Left lung (tissue), 14 donors: ENCODE measurements at places on chromosomes 5 and 9. TPM values are rescaled to one million over a fixed set of nuclear protein-coding genes. Genes with fewer than 3 reads are reported as not detected.

The GRHPR gene
- 105 TPM for polyA plus RNA-seq

The ANKRD31 gene
- 0.31 TPM for polyA plus RNA-seq

The NFIB gene
- 135 TPM for polyA plus RNA-seq

The GKAP1 gene
- 13.2 TPM for polyA plus RNA-seq

The EIF4EBP3 gene
- 10.2 TPM for polyA plus RNA-seq

The ENHO gene
- polyA plus RNA-seq = 1.5 TPM

The MYOT gene
- polyA plus RNA-seq = 1.6 TPM

The KCNV2 gene
- 0.31 TPM for polyA plus RNA-seq

The TEK gene
- 55.6 TPM for polyA plus RNA-seq

DNA sequence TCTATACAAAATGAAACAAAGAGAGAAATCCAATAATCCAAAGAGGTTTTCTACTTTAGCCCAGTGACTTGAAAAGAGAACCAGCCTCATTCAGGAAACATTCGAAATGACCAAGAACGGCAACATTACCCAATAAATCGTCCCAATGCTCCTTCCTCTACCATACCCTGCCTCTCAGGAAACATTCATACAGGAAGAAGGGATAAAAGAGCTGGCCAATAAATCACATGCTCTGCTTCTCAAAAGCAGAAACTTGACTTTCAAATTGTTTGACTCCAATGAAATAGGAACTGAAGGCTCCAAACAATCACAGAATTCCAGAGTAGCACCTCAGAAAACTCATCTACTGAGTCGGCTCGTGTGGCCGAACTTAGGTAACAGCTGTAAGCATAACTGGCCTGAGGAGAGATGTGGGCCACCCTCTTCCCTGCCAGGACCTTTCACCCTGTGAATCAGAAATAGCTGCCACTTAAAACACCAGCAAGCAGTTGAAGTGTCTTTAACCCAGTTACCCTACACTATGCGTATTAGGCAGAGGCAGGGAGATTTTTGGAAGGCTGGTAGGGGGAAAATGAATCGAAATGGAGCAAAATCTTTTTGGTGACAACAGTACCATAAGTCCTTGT is 14.6 kb downstream of the ARL15 start:
- H3K4me3 ChIP-seq = no peak overlapping the region
- peaks cover 11% of the 10 kb centered on the region for H3K4me1 ChIP-seq
- DNase-seq = no peak
- H3K36me3 ChIP-seq = no peaks in the 10 kb centered on the region

DNA sequence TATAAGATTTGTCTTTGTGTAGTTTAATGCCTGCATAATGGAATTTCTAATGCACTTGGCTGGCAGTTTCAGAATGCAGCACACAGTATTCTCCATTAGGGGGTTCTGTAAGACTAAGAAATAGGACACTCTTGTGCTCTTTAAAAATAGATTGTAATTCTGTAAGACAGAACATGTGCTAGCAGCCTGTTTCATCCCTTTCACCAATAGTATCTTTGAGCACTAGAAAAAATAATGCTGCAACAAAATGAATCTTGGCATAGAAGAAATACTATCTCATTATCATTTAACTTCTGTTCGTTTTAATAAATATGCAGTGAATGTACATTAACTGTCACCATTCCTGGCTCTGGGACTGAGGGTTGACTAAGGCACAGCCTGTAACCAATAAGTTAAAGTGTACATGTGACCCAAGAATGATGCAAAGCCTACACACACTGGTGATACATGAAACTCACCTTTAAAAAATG is 23.8 kb upstream of the ZNF622 start:
- peaks cover 7% of the 10 kb centered on the region for H3K4me1 ChIP-seq
- DNase-seq = peak; percentile 59
- H3K27me3 ChIP-seq = no peaks in the 10 kb centered on the region
- no peak overlapping the region for H3K4me3 ChIP-seq

GRCh38 chr9:698276-698675 is 143.2 kb upstream of the DMRT1 start:
- H3K4me1 ChIP-seq = peaks cover 14% of the 10 kb centered on the region
- H3K27me3 ChIP-seq = no peaks in the 10 kb centered on the region
- H3K4me3 ChIP-seq = no peak overlapping the region
- no peaks in the 10 kb centered on the region for H3K36me3 ChIP-seq
- no peak overlapping the region for H3K27ac ChIP-seq

DNA sequence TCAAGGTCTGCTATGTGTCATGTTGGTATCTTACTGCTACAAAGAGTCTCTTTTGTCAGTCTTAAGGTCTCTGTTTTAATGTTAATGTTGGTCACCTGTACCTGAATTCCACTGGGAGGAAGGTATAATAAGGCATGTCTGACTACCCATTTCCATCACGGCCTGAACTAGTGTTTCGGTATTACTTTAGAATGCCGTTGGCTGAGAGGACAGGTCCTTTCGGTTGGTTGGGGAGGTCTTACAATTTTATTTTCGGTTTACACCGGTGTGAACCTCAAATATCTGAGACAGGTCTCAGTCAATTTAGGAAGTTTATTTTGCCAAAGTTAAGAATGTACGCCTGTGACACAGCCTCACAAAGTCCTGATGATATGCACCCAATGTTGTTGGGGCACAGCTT is 154.9 kb upstream of the ABCA1 start:
- no peak overlapping the region for H3K27ac ChIP-seq
- no peaks in the 10 kb centered on the region for H3K4me1 ChIP-seq
- DNase-seq = no peak
- no peaks in the 10 kb centered on the region for H3K36me3 ChIP-seq
- H3K27me3 ChIP-seq = no peaks in the 10 kb centered on the region

- H3K27ac ChIP-seq = no peak overlapping the region
- H3K27me3 ChIP-seq = no peaks in the 10 kb centered on the region
- no peaks in the 10 kb centered on the region for H3K36me3 ChIP-seq
- no peak overlapping the region for H3K4me3 ChIP-seq
- H3K4me1 ChIP-seq = peaks cover 7% of the 10 kb centered on the region
Observed at GRCh38 chr5:43386960-43387362, 25.2 kb downstream of the CCL28 start.

- no peak overlapping the region for H3K27ac ChIP-seq
- DNase-seq = no peak
- no peak overlapping the region for H3K4me3 ChIP-seq
- H3K36me3 ChIP-seq = no peaks in the 10 kb centered on the region
Observed at GRCh38 chr5:33738967-33739366, 152.8 kb downstream of the ADAMTS12 start.

- H3K4me3 ChIP-seq = no peak overlapping the region
- peaks cover 6% of the 10 kb centered on the region for H3K4me1 ChIP-seq
- H3K36me3 ChIP-seq = no peaks in the 10 kb centered on the region
Observed at GRCh38 chr9:129571298-129572051, 49.4 kb downstream of the C9orf50 start.

DNA sequence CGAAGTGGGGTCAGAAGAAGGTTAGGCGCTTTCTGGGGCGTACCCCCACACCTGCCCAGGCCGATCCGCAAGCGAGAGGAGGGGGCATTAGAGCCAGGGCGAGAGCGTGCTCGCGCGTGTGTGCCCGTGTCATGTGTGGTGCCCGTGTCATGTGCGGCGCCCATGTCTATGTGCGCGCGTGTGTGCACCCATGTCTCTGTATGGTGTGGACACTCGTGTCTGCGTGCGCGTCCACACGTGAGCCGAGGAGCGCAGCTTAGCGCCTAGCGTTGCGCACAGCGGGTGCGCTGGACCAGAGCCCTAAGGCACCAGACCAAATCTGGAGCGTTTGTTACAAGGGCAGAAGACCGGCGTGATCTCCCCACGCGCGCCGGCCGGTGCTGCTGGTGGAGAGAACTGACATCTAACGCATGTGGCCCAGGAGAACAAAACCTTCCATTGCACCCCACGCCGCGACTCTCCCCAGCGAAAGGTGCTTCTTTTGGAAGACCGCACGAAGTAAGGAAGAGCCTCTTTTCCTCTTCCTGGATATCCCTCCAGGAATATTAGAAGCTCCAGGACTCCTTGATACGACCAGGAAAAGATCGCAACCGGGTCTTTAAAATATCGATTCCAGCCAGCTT is 644 bp downstream of the NIM1K start:
- H3K27ac ChIP-seq = no peak overlapping the region
- peak; percentile 83 for DNase-seq
- peaks cover 15% of the 10 kb centered on the region for H3K4me1 ChIP-seq
- H3K4me3 ChIP-seq = peak overlapping the region; percentile 54
- no peaks in the 10 kb centered on the region for H3K27me3 ChIP-seq
- no peaks in the 10 kb centered on the region for H3K36me3 ChIP-seq

- no peak overlapping the region for H3K4me3 ChIP-seq
Observed at GRCh38 chr5:76144513-76145274, 61.5 kb downstream of the SV2C start.

DNA sequence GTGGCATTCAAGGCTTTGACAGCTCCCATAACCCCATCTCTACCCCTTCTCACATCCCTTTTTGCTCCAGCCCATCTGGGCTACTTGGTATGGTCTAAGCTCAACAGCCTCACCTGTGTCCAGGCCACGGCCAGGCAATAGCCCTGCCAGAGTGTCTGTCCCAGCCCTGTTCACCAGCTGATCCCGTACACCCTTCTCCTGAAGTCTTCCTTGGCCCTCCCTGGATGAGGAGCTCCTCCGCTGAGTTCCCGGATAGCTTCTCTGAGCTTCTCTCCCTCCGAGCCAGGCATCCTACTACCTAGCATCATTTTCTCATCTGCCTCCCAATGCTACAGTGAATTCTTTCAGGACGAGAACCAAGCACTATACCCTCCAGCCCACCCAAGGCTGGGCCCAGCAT is 208.2 kb downstream of the DAB2IP start:
- H3K36me3 ChIP-seq = no peaks in the 10 kb centered on the region
- no peak overlapping the region for H3K4me3 ChIP-seq
- H3K27me3 ChIP-seq = no peaks in the 10 kb centered on the region
- no peak overlapping the region for H3K27ac ChIP-seq
- DNase-seq = no peak

DNA sequence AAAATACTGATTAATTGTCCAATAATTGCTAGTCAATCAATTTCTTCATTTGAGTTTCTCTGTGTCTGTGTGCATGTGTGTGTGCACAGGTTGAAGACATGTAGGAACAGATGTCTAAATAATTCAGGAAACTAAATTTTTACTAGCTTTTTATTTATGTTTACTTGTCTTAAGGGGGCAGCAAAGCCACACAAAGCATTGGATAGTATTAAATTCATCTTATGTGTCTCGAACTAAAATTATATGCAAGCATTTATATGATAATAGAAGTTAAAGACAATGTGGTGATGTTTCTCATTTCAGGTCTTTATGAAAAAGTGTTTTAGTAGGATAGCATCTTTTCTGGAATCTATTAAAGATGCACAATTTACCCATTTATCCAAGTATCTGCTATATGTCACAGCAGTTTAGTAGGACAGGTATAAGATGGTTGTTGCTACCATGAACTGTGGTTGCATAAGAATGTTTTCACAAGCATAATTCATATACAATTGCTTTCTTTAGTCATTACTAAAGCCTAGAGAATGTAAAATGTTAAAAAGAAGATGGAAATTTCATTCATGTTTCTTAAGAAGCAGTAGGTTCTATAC is 784.6 kb upstream of the NUDT12 start:
- DNase-seq = peak; percentile 60
- no peaks in the 10 kb centered on the region for H3K4me1 ChIP-seq
- no peak overlapping the region for H3K27ac ChIP-seq
- H3K4me3 ChIP-seq = no peak overlapping the region

DNA sequence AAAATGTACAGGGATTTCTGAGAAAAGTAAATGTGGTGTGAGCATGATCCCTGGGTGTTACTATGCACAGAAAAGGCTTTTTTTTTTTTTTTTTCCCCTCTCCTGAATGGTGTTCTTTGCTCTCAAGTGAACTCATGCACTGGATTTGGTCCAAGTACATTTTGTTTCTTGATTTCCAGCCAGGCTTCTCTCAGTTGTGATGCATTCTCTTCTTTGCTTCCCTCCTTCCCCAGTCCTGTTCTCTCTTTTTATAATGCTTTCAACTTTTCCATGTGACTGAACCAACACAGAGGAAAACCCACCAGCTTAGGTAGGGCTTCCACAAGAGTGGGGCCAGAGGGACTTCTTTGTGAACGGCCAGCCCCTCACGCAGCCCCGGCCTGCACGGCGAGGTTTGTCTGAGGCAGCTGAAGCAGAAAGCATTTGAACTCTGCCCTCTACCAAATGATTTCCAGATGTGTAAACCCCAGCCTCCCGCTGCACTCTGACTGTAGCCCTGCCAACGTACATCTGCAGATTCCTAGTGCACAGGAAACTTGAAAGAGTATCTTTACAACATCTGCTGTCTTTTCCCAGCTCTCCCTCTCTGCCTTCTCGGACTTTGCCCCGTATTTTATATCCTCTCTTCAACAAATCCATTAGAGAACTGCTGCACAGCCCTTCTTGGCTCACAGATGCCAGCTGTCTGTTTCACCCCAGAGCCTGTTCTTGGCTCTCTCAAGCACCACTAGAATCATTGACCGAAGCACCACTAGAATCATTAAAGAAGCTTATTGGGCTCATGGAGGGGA is 71.8 kb upstream of the CD180 start:
- H3K4me1 ChIP-seq = peaks cover 24% of the 10 kb centered on the region
- DNase-seq = peak; percentile 94
- H3K36me3 ChIP-seq = no peaks in the 10 kb centered on the region
- H3K27ac ChIP-seq = peak overlapping the region; percentile 74

DNA sequence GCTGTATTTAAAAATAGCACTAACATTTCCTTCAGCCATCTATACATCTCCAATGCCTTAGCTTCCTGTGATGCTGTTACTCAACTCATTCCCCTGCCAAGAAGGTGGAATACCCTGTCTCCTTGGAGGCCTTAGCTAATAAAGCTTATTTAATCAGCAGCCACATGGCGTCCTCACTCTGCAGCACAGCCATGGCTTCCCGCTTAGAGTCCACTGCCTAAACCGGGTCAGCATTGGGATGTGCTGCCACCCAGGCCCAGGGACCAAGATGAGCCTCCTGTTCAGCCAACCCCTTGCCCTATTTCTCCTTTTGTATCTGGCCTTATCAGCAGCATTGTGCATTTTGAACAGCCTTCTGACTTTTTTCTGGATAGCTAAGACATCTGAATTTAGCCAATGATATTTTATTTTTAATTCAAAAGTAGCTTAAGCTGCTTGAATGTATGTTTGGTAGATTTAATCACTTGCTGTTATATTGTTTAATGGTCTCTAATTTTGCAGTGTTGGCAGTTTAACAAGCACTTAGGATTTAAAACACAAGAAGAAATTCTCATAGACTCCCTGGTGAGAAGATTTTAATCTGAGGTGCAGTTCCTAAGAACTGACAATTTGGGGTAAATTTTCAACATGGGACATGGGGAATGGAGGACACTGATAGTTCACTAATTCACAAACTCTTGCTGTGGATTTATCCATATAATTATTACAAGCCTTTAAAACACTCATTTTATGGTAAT is 113.0 kb downstream of the RPS23 start:
- H3K4me1 ChIP-seq = peaks cover 15% of the 10 kb centered on the region
- no peaks in the 10 kb centered on the region for H3K27me3 ChIP-seq
- H3K36me3 ChIP-seq = no peaks in the 10 kb centered on the region
- peak overlapping the region; percentile 75 for H3K27ac ChIP-seq

DNA sequence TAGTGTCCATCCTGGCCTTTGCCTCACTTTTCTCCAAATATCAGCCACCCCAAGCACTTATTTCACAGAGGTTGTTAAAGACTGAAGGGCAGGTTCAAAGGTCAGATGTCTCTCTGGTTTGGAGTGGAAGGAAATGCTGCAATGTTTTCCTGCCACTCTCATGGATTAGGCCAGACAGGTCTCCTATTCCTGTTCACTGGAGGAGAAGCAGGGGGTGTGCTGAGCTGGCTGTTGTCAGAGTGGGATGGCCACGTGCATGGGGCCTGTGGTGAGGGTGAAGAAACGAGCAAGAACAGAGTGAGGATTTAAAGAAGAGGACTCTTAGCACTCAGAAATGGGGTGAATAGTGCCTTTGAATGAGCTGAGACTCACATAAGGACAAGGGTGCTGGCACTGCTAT is 6.7 kb downstream of the TMEM8B start:
- no peaks in the 10 kb centered on the region for H3K4me1 ChIP-seq
- H3K36me3 ChIP-seq = no peaks in the 10 kb centered on the region
- no peaks in the 10 kb centered on the region for H3K27me3 ChIP-seq
- no peak overlapping the region for H3K4me3 ChIP-seq
- no peak overlapping the region for H3K27ac ChIP-seq
